ENCODE measurements at places on chromosomes 12 and 14. TPM values are rescaled to one million over a fixed set of nuclear protein-coding genes. Genes with fewer than 3 reads are reported as not detected.
A peak's percentile ranks its signal among the peaks of the same experiment; 100 is the strongest.

DNA sequence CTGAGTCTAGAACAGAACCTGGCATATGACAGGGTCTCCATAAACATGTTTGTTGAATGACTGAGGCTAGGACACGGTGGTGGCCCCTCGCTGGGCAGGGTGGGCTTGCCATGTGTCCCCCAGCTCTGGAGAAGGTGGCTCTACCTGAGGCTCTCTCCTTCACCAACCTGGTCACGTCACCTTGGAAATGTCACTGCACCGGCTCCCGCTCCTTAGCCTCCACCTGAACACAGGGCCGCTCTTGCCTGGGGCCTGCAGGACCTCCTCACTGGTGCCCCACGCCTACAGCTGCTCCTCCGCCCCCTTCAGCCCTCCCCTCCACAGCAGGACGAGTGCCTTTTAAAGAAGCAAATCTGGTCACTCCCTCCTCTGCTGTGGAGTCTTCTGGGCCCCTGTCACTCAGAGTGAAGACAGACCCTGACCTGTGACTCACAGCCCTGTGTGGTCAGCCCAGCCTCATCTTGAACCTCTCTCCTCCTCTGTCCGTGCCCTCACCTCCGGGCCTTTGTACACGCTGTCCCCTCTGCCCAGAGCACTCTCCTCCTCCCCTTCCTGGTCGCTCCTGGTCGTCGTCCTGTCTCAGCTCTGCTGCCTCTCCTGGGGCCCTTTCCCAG, 81.0 kb downstream of the ADGRD1 start:
- no peak for DNase-seq

DNA sequence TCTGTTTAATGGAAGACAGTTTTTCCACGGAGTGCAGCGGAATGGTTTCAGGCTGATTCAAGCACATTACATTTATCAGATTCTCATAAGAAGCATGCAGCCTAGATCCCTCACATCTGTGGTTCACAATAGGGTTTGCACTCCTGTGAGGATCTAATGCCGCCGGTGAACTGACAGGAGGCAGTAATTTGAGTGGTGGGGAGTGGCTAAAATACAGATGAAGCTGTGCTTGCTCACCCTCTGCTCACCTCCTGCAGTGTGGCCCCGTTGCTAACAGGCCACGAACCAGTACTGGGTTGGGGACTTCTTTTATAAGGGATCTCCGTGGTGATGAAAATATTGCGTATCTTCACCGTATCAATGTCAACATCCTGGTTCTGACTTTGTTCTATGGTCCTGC, 107.8 kb downstream of the OTX2 start:
- DNase-seq = no peak

Gene SSPN
- total RNA-seq = 78.5 TPM

GRCh38 chr12:13465635-13466034, 269.1 kb downstream of the EMP1 start:
- no peak for DNase-seq

GRCh38 chr12:88299567-88300101, 157.5 kb downstream of the TMTC3 start:
- DNase-seq = no peak

Gene MIP
- total RNA-seq = not detected

GRCh38 chr14:44895716-44896115, 66.0 kb downstream of the KLHL28 start:
- DNase-seq = no peak

DNA sequence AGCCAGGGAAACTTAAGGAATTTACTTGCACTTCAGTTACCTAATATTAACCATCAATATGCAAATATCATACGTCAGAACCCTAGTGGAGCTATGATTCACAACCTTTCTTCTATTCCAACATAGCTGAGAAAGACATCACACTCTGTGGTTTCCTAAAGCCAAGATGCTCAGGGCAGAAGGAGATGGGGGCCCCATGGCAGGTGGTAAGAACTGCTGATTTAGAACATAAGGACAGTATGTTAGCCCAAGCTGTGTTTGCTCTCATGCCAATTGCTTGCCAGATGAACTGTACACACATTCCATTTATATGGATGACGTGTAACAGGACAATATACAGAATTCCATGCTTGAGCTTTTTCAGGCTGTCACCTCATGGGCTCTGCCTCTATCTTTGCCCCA, 34.6 kb downstream of the HECTD4 start:
- DNase-seq = no peak

Gene GLIPR1
- 23.3 TPM for total RNA-seq

DNA sequence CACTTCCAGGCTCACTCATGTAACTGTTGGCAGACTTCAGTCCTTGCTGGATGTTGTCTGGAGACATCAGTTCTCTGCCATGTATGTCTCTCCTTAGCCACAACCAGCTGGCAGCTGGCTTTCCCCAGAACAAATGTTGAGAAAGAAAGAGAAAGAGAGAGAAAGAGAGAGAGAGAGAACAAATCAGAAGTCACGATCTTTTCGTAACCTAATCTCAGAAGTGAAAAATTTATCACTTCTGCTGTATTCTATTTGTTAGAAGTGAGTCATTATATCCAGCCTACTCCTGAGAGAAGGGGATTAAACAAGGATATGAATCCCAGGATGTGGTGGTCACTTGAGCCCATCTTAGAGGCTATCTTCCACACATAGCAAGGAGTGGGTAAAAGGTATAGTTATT, 101.2 kb downstream of the BTG1 start:
- no peak for DNase-seq

Gene KRT85
- not detected for total RNA-seq

- peak; percentile 5 for DNase-seq
Measured at GRCh38 chr12:77299910-77300669, 234.7 kb upstream of the E2F7 start.

Gene KRT2
- total RNA-seq = not detected

- DNase-seq = no peak
Measured at GRCh38 chr14:45972416-45972815, 679.2 kb downstream of the RPL10L start.

DNA sequence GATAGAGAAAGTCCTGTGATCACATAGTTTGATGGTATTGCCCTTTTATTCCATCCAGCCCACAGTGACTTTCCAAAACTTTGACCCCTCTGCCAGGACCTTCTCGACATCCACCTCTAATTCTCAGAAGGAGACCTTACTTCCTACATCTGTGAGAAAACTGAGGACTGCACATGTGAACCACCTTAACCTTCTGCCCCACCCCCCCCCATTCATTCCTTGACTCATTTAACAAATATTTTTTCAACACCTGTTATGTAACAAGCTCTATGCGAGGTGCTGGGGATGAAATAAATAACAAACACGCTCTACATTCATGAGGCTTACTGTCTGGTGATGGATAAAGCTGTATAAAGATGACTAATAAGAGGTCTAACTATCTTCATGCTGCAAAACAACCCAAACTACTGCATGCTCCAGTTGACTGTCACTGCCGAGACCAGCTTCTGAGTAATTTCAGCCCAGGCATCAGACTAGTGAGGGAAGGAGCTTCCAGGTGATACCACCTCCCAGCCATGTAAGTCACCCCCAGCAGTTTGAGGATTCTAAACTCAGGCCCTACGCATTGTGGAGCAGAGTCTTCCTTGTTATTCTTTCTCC, 1.9 kb upstream of the HAL start:
- no peak for DNase-seq

GRCh38 chr12:103308396-103308795, 187.4 kb downstream of the C12orf42 start:
- no peak for DNase-seq
